GM23338 (cell line): ENCODE measurements at places on chromosomes 6 and 20. TPM values are rescaled to one million over a fixed set of nuclear protein-coding genes. Genes with fewer than 3 reads are reported as not detected.

Gene HLA-DRA
- 4.4 and 6.9 TPM in 2 replicates for total RNA-seq

DNA sequence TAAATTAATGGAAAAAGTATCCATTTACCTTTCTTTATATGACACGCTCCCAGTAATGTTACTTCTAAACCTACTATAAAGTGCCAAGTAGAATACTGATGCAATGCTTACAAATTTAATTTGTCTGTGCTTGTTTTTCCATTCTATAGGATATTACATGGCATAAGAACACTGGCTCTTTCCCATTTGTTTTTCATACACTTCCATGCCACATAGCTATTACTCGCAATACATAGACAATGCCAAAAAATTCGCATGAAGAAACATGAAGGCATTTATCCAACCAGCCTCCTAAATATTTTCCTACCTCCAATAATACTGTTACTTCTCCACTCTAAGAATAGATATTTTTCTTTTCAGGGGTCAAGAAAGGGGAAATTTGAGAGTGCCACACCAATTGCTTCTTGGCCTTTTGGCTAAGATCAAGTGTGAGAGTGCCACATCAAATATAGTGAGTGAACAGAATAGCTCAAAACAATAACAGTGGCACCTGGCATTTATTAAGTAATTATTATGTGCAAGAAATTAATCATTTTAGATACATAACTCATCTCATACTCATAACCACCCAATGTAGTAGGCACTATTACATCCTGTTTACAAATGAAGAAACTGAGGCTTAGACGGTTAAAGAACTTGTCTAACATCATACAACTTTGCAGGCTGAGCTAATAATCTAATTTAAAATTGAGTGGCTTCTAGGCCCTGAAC is 845 bp upstream of the DST start:
- no peak for DNase-seq

- DNase-seq, result peak; percentile 22
Measured at GRCh38 chr6:127100510-127101140, 17.8 kb upstream of the RSPO3 start.

Gene ID1
- 452 and 479 TPM in 2 replicates for total RNA-seq

- no peak for DNase-seq
Measured at GRCh38 chr6:181049-181654, 111.1 kb upstream of the DUSP22 start.

DNA sequence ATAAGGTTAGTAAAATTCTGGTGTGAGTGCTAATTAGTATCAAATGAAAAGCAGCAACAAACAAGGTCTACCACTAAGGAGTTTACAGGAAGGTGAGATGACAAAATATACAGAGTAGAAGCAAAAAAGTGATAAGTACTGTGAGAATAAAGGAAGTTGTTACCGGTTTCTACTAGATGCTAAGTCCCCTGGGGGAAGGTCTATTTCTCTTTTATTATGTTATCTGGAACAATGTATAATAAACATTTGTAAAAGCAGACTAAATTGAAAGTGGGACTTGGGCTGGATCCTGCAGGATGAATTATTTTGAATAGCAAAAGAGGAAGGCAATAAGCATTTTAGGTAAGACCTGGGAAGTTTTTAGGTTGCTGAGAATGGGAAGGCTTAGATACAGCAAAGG is 158.7 kb upstream of the SLC22A16 start:
- no peak for DNase-seq

GRCh38 chr6:157741948-157742556 is 81.0 kb upstream of the SNX9 start:
- DNase-seq, result no peak

GRCh38 chr20:33609504-33609903 is 52.6 kb upstream of the C20orf144 start:
- no peak for DNase-seq

GRCh38 chr20:15612769-15613168 is 960.5 kb downstream of the KIF16B start:
- DNase-seq, result no peak

Gene SLC22A7
- total RNA-seq, result not detected in 2 replicates

DNA sequence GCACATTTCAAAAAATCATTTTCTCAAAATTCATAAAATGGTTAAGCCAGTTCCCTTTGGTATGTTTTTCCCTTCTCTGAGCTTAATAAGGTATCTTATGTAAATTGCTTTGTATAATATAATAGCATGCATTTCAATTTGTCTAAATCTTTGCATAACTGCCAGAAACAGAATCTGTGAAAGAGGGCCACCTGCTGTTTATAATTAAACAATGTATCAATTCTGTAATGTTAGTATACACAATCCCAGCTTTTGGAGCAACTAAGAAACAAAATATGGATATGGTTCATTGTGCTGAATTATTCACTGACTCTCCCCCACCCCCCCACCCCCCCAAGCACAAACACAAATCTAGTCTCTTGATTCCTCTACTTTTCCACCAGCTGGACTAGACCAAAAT is 54.8 kb downstream of the GPX5 start:
- DNase-seq, result no peak

DNA sequence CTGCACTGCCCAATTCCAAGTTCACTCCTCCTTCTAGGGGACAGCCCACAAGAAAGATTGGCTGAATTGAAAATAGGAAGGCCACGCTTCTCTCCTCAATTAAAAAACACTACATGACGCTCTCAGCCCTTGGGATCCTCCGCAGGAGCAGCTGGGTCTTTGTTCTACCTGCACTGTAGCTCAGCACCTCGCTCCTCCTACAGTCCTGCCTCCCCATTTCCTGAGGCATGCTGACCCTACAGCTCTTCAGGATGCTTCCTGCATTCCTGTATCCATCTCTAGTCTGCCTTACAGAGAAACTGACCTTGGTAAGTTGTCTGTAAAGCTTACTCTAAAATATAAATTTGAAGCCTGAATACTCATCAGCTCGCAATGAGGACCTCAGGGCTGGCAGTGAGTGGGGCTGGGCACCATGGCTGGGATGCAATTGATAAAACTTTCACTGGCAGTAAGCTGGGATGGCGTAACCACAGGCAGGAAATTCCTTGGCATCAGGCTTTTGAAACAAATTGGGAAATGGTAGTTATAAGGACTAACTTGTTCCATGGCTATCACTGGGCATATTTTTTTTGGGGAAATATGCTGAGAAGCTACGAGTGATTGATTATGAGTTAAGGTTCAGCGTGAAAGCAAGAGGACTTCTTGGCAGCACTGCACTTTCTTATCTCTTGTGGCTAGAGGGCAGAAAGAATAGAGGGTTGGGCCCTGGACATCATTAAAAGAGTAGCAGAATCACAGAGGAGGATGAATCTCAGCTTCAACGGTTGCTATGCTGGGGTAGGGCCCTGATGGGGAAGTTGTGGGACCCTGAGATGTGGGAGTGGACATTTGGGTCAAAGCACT is 11.7 kb upstream of the SIRPB1 start:
- DNase-seq, result peak; percentile 53
